Cortex of kidney (tissue), 1 donor: ENCODE measurements at places on chromosomes 12 and 14.

DNA sequence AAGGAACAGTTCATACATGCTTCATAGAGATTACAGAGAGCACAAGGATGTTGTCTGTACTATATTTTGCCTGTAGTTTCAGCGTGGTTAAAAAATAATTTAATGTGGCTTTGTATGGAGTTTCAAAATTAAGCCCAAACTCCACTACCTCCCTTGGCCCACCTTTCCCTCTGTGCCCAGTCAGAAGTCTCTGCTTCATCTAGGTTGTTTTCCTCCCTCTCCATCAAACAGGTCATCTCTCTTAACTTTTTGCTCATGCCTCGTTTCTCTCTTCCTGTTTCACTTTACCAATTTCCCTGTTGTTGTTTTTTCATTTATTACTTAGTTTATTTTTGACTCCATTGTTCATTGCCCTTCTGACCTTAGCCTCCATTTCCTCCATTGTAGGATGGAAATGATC is 94.9 kb upstream of the NEDD1 start:
- DNase-seq: no peak

DNA sequence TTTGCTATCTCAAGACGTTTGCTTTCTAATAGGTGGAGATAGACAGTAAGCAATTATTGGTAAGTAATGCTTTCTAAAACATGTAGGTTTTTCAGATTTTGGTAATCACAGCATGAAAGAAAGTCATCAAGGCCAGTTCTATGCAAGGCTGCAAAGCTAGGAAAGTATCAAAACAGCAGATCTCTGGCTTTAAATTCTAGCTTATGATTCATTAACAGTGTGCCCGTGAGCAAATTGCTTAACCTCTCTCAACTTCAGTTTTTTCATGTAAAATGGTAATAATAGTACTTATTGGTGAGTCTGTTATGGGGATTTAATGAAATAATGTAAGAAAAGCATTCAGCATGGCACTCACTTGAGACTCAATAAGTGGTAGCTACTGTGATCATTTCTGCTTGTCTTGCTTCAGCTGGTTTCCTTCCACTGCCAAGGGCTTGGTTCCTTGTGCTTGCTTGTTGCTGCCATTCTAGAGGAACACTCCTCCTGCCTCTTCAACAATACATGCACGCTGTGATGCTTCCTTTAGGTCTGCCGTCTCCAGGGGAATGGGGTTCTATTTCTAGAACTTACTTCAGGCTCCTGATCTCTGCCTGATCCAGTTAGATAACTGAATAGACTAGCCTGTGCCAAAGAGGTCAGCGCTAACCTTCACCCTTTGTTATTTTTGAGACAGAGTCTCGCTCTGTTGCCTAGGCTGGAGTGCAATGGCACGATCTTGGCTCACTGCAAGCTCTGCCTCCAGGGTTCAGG is 88.4 kb downstream of the CAND1 start:
- DNase-seq: no peak

- no peak for DNase-seq
Measured at GRCh38 chr14:84927096-84927827, 602.7 kb upstream of the FLRT2 start.

DNA sequence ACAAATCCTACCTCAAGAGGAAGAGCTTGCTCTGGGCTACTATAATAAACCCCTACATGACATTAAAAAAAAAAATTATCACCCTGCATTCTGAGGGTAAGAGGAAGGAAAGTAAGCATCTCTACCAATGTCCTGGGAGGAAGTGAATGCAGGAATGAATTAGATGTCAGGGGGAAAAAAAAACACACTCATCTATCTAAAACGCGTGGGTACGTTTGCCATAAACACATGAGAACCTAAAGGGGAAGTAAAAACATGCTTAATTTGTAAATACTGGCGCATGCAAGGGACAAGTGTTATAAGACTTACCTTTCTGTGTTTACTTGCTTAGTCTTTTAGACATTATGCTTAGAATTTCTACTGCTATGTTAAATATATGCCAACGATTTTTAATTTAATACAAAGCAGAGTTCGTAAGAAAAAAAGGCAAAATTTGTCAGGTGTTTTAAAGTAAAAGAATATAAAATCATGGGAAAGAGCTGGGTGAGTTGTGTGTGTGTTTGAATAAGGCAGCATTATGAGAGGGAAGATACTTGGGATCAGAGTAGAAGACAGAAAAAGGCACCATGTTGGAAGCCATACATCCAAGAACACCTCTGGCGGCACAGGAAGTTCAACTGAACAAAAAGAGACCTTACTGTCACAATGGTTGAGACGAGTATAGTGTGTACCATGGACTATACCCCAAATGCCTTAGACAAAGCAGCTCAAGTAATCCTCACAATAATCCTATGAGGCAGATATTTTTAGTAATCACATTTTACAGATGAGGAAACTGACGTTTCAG is 1.5 kb downstream of the TMED8 start:
- DNase-seq: no peak

GRCh38 chr12:66417217-66417616 is 114.9 kb downstream of the HELB start:
- no peak for DNase-seq

- no peak for DNase-seq
Measured at GRCh38 chr14:74551431-74552371, 58.1 kb downstream of the ISCA2 start.

DNA sequence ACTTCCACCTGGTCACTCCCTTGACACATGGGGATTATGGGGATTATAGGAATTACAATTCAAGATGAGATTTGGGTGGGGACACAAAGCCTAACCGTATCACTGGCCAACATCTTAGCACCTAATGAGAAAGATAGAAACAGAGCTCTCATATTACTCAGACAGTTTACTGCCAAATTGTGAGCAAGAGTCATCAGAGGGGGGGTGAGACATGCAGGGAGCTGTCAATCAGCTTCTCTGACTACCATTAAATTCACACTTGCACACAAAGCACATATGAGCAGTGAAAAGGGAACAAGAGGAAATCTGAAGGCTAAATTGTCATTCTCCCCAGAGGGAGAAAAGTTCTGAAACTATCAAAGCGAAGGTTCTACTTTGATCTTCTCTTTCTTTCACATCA is 78.1 kb upstream of the GRIN2B start:
- DNase-seq: no peak

DNA sequence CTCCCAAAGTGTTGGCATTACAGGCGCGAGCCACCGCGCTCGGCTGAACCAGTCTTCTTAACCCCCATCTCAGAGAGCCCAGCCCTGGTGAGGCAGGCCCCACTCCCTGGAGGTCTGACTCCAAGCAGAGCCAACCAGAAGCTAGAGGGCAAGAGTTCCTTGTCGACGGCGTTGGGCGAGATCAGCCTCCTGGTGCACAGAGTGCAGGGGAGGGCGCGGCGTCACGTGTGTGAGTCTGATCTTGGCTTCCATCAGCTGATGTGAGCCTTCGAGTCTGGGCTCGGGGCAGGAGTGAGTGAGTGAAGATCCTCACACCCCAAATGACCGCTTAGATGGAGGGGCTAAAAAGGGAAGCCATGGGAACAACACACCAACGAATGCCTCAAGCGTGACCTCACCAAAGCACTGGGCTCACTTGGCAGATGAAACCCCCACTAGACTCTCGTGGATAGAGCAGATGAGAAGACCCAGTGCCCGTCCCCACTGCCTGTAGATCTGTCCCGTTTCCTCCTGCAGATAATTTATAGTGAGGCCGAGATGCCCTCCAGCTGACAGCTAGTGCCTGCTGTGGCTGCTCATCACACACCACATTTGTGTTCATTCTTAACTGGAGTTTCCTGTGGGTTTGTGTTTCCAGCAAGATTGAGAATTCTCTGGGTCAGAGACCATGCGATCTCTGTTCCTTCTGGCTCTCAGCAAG is 28.6 kb upstream of the ADGRD1 start:
- no peak for DNase-seq

GRCh38 chr14:101058571-101058970 is 155.0 kb upstream of the RTL1 start:
- DNase-seq: no peak

GRCh38 chr14:69093631-69094421 is 59.1 kb downstream of the DCAF5 start:
- DNase-seq: no peak

GRCh38 chr12:116474331-116474730 is 84.8 kb upstream of the MAP1LC3B2 start:
- no peak for DNase-seq

DNA sequence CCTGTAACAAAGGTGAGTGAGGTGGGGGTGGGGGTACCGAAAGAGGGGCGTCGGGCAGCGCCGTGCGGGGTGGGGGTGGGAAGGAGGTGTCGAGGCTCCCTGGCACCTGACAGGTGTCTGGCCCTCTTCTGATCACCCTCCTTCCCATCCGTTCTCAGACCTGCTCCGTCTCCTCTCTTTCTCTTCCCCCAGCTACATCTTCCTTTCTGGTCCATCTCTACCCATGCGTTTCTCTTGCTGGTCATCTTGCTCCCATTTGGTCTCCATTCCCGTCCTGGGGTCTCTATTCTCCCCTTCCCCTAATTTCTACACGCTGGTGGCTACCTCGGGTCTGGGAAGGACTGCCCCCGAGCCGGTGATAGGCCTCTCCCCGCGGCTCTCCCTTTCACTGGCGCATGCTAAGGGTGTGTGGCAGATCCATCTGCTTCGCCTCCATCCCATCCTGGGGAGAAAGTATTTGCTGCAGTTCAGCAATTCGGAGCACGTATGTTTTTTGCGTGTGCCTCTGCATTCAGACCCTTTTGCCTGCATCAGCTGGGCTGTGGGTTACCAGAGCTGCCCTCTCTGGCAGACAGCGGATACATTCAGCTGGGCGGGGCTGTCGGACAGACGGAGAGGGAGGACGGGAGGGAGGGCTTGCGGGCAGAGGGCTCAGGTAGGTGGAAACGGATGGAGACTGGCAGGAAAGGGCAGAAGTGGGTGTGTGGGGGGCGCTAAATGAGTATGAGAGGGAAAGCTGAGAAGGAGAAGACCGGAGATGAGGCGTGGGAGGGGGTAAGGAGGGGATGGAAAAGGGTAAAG is 730 bp downstream of the CLSTN3 start:
- no peak for DNase-seq

DNA sequence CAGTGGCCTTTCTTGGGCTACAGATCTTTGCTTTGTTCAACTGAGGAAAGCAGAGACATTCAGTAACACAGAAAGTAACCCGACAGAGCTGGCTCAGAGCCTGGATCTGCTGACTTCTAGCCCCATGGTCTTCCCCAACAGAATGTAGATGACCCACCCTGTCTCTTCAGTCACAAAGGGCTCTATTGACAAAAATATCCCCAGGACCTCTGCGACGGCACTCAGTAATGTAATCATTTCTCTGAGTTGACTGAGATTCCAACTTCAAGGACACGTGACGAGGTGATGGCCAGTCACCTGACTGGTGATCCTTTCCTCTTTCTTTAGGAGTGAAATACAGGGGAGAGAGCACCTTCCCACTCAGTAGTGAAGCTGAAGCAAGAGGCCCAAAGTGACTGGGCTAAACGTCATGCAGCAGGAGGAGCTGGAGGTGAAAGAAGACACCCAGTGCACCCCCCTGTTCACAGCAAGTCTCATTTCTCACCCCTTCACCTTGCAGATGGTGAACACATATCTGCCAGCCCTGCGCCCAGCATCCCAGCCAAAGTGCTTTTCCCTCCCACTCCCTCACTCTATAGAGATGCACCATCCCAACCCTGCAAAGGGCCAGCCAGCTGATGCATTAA is 179.2 kb upstream of the EGLN3 start:
- DNase-seq: no peak

GRCh38 chr12:116771651-116772050 is 33.5 kb downstream of the RNFT2 start:
- no peak for DNase-seq

DNA sequence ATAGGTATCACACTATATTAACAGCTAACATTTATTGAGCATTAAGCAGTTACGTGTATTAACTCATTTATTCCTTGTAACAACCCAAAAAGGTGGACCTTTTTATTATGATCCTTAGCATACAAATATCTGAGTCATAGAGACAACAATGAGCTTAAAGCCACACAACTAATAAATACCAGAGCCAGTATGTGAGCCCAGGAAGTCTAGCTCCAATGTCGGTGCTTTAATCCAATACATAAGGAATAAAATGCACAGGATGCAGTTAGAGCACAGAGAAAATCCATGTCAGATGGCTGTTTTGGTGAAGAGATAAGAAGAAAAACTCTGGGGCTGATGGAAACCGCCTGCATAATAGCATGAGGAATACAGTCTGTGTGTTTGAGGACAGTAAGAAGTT is 888.6 kb downstream of the TMTC2 start:
- DNase-seq: no peak

- no peak for DNase-seq
Measured at GRCh38 chr12:88600272-88600671, 20.0 kb upstream of the KITLG start.

- no peak for DNase-seq
Measured at GRCh38 chr12:50727466-50727865, 36.4 kb upstream of the ATF1 start.

- DNase-seq: no peak
Measured at GRCh38 chr12:77837876-77838291, 7.2 kb downstream of the NAV3 start.

GRCh38 chr12:14260011-14260993 is 105.2 kb upstream of the ATF7IP start:
- DNase-seq: no peak

- DNase-seq: no peak
Measured at GRCh38 chr12:107026806-107027635, 40.1 kb upstream of the MTERF2 start.

DNA sequence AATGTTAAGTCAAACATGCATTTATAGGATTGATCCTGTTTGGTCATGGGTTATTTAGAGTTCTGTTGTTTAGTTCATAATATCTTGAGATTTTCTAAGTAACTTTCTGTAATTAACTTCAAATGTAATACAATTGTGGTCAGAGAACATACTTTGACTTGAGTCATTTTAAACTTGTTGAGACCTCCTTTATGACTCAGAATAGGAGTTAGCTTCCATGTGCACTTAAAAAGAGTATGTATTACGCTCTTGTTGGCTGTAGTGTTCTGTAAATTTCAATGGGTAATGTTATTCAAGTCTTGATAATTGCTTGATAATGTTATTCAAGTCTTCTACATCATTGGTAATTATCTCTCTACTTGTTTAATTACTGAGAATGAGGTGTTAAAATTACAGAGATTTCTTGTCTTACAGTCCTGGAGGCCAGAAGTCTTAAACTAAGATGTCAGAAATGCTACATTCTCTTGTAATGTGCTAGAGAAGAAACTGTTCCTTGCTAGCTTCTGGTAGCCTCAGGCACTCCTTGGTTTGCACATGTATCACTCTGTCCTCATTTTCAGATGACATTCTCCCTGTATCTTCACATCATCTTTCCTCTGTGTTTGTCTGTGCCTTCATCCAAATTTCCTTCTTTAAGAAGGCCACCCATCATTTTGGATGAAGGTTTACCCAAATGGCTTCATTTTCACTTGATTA is 197.3 kb downstream of the TMTC3 start:
- no peak for DNase-seq
